Heart left ventricle (tissue), 16 donors: ENCODE measurements at places on chromosomes 5 and 9. TPM values are rescaled to one million over a fixed set of nuclear protein-coding genes. Genes with fewer than 3 reads are reported as not detected.
A peak's percentile ranks its signal among the peaks of the same experiment; 100 is the strongest.

FCN1 gene
- 0.81 TPM for total RNA-seq

LCN2 gene
- not detected for total RNA-seq

DMRT3 gene
- not detected for total RNA-seq

RLN2 gene
- total RNA-seq, result not detected

CCL21 gene
- 32.0 TPM for total RNA-seq

IFNK gene
- total RNA-seq, result not detected

F12 gene
- total RNA-seq, result not detected

HAVCR2 gene
- 1.5 TPM for total RNA-seq

- peak; percentile 60 for DNase-seq
Measured at GRCh38 chr9:34403554-34404380, 27.1 kb upstream of the MYORG start.

GRCh38 chr5:135013947-135014570 lies 20.0 kb downstream of the PITX1 start:
- no peak for DNase-seq

GRCh38 chr9:27413511-27414219 lies 110.4 kb upstream of the IFNK start:
- DNase-seq, result no peak

DNA sequence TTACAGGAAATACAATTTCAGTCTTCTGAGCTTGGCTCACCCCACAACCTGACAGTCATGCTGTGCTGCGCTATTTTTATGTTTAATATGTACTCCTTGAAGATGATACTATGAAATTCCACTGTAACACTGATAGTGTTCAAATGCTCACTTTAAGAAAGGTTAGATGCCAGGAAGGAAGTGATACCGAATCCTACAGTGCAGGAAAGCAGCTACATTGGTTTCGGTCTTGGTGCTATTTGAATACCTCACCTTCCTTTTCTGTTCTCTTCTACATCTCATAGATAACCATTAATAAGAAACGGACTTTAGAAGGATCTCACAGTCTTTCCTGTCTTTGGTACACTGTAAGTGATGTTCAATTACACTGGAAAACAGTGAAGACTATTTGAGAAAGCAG lies 117.6 kb downstream of the SEMA5A start:
- no peak for DNase-seq

- DNase-seq, result no peak
Measured at GRCh38 chr5:157025093-157025698, 33.7 kb downstream of the HAVCR1 start.

- DNase-seq, result peak; percentile 89
Measured at GRCh38 chr5:138449501-138450239, 10.8 kb downstream of the REEP2 start.

GRCh38 chr5:66143473-66144073 lies 527 bp upstream of the SREK1 start:
- no peak for DNase-seq

- peak; percentile 76 for DNase-seq
Measured at GRCh38 chr5:140145818-140146522, 20.2 kb downstream of the IGIP start.

DNA sequence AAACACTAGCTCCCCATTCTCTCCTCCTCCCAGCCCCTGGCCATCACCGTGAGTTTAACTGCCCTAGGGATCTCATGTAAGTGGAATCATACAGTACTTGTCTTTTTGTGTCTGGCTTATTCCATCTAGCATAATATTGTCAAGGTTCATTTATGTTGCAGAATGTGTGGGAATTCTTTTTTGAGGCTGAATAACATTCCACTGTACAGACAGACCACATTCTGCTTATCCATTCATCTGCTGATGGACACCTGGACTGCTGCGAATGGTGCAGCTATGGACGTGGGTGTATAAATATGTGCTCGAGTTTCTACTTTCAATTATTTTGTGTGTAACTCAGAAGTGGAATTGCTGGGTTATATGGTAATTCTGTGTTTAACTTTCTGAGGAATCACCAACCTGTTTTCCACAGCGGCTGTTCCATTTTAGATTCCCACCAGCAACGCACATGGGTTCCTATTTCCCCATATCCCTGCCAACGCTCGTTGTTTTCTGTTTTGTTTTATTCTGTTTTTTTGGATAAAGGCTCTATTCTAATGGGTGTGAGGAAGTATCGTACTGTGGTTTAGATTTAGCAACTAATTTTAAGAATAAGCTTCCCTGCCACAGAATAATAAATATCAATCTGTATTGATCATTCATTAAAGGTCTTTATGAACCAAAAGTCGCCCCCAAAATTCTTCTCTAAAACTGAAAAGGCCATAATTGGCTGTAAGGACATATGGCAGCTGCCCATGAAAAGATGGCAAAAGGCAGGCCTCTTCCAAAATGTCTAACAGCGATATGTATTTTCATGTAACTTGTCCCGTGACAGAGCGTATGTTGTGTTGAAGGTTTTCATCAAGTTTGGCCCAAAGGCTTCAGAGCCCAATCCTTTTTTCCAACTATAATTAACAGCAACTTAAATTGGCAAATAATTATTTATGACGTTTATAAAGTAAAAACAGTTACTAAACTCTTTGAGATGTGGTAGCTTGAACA lies 70.3 kb downstream of the DAP start:
- DNase-seq, result no peak

- DNase-seq, result no peak
Measured at GRCh38 chr9:69647804-69648203, 24.4 kb downstream of the APBA1 start.

DNA sequence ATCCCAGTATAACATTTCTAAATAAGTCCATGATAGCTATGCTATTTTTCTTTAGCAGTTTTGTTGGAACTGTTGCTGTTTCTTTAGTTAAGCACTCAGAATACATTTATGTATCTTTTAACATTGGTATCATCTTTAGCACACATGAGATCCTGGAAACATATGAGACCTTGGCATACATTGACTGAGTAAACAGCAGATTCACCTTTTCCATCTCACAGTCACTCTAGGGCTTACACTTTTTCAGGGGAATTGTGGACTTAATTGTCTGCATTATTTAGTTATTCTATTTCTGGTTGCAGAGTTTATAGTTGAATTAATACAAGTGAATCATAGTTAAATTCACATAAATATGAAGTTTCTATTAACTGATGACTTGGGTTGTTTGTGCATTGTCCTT lies 70.1 kb downstream of the COMMD10 start:
- DNase-seq, result no peak

- no peak for DNase-seq
Measured at GRCh38 chr9:110092792-110093191, 115.2 kb downstream of the C9orf152 start.

- DNase-seq, result no peak
Measured at GRCh38 chr5:82405618-82406204, 127.6 kb upstream of the RPS23 start.

- DNase-seq, result no peak
Measured at GRCh38 chr5:6397536-6398269, 19.4 kb upstream of the MED10 start.

DNA sequence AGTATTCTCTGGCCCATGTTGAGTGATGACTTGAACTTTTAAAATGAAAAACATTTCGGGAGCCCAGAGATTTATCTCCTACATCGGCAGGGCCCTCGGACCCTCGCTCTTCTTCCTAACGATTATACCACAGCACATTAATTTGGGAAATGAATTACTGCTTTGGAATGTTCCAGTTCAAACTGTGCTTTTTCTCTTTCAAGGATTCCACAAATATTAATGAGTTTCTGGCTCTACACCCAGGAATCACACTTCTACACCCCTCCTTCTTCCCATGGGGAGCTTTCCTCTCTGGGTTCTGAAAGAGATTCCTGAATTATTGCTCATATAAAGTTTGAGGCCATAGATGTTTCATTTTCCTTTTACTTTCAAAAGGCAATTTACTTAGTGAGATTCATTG lies 41.2 kb downstream of the NSG2 start:
- no peak for DNase-seq
